ENCODE measurements at places on chromosomes 7 and 10. TPM values are rescaled to one million over a fixed set of nuclear protein-coding genes. Genes with fewer than 3 reads are reported as not detected.

Gene SH2D4B
- total RNA-seq, result not detected

DNA sequence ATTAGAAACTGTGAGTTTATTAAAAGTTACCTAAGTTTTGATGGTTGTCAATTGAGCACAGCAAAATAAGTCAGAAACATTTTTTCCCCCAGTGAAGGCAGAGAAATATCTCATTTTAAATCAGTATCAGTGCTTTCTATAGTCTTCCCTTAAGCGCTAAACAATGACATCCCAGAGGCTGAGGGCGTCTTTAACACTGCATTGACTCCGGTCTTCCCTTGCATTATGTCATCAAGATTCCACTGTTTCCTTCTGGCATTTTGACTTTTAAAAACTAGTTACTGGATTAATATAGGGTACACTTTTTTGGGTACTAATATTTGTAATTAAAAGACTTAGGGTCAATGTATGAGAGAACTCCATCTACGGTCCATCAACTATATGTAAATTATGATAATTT is 3.9 kb downstream of the GLUD1 start:
- no peak for DNase-seq

DNA sequence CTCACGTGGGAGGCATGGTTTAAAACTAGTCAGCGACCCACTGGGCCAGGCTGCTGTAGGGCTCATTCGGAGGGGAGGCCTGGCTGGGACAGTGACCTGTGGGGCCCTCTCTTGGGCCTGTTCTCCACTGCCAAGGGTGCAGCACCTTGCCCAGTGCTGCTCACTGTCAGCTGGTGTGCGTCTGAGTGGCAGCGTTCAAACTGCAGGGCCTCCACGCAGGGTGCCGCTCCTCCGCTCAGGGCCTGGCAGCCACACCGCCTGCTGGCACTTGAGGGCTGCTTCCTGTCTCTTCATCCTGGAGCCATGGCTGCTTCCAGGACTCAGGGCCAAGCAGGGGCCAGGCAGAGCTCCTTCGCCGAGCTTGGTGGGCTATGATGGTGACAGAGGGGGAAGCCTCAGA is 18.3 kb downstream of the ADAMTS14 start:
- no peak for DNase-seq

DNA sequence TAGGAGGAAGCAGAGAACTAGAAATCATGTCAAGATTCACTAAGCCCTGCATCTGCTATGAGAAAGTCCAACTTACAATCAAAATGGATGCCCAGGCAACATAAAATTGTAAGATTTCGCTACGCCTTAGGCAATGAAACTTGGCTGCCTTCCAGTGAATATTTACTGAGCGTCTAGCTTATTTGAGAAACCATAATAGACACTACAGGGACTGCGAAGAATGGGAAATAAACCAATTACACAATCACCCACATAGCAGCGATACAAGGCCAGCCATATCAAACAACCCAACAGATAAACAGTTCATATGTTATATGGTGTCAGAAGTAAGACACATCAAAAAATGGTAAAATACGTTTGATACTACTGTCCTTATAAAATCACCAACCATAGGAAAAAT is 545.0 kb upstream of the C7orf33 start:
- no peak for DNase-seq

DNA sequence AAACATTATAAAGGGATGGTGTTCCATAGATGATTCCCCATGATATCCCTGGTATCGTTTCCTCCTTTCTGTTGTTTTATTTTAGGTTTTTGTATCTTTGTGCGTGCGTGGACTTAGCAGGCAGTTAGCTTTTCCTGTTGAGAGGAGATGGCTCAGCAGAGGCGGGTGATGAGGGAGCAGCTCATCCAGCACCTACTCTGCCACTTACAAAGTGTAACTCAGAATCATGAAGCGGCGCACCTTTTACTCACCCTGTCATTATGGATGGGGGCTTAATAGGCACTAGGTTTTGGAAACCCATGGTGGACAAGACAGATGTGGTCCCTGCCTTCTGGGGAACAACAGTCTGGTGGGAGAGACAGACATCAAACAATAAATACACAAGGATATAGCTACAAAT is 17.1 kb downstream of the FAM241B start:
- DNase-seq, result no peak

DNA sequence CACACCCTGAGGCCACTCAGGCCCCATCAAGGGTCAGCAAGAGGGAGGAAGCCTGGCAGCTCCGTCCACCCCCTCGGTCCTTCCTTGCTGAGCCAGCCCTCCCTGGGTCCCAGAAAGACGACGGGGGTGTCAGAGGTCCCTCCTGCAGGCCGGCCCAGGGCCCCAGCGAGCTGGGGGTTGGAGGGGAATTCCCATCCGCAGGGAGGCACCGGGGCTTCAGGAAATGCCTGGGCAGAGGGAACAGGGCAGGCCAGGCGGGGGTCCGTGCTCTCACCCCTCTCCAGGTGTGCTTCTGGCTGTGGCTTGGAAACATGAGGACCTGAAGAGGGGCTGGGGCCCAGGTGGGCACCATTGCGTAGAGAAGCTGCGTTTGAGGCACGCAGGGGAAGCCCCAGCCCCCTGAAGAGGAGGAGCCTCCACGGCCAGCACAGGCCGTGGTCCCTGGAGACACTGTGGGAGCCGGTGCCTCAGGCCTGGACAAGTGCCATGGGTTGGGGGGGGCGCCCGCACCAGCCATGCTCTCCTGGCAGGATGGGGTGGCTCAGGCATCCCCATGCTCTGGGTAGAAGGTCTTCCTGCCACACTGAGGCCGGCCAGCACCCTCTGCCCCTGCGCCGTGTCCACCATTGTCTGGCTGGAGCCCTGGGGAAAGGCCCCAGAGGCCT is 66.7 kb downstream of the PDGFA start:
- DNase-seq, result no peak

Measured in Peyer's patch (tissue), 4 donors.